Astrocyte (in vitro differentiated cells and primary cell): ENCODE measurements at places on chromosomes 1 and 21. TPM values are rescaled to one million over a fixed set of nuclear protein-coding genes. Genes with fewer than 3 reads are reported as not detected.

GRCh38 chr1:95207223-95207935 is 26.6 kb upstream of the RWDD3 start:
- no peak overlapping the region for H3K4me3 ChIP-seq
- H3K4me1 ChIP-seq, result no peaks in the 10 kb centered on the region
- DNase-seq, result no peak

GRCh38 chr21:45748593-45748992 is 105.1 kb downstream of the PCBP3 start:
- H3K36me3 ChIP-seq, result no peaks in the 10 kb centered on the region
- DNase-seq, result no peak
- no peak overlapping the region for H3K4me3 ChIP-seq
- no peaks in the 10 kb centered on the region for H3K27me3 ChIP-seq

GRCh38 chr1:198622001-198622400 is 16.8 kb upstream of the PTPRC start:
- H3K27me3 ChIP-seq, result no peaks in the 10 kb centered on the region
- H3K4me3 ChIP-seq, result no peak overlapping the region
- no peak overlapping the region for H3K27ac ChIP-seq
- no peaks in the 10 kb centered on the region for H3K36me3 ChIP-seq
- no peaks in the 10 kb centered on the region for H3K4me1 ChIP-seq

- DNase-seq, result no peak
- H3K36me3 ChIP-seq, result no peaks in the 10 kb centered on the region
- H3K27me3 ChIP-seq, result no peaks in the 10 kb centered on the region
- no peak overlapping the region for H3K27ac ChIP-seq
- no peak overlapping the region for H3K4me3 ChIP-seq
Measured at GRCh38 chr1:162357681-162358266, 18.9 kb downstream of the SPATA46 start.

The CD2 gene
- total RNA-seq, result 0.14 TPM in 1 of 2 replicates, not detected in the other

The MROH7 gene
- total RNA-seq, result 0.12 TPM in 1 of 2 replicates, not detected in the other

DNA sequence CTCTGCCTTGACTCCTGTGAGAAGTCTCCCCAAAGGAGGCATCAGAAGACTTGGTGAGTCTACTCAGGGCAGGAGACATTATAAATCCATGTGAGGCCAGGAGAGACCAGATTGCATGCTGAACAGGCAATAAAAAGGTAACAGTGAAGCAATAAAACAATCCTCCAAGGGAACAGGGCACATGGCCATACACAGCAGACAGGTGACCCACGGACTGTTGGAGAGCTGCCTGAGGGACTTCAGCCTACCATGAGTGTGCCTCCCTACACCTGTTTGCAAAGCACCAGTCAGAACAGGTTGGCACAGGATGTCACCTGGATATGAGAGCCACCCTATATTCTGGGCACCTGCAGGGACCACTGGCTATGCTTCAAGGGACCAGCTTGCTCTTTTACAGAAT is 67.6 kb downstream of the MAB21L3 start:
- DNase-seq, result no peak
- no peak overlapping the region for H3K4me3 ChIP-seq
- H3K27me3 ChIP-seq, result peaks cover 8% of the 10 kb centered on the region
- no peak overlapping the region for H3K27ac ChIP-seq
- no peaks in the 10 kb centered on the region for H3K4me1 ChIP-seq
